ENCODE measurements at places on chromosomes 5 and 9.

DNA sequence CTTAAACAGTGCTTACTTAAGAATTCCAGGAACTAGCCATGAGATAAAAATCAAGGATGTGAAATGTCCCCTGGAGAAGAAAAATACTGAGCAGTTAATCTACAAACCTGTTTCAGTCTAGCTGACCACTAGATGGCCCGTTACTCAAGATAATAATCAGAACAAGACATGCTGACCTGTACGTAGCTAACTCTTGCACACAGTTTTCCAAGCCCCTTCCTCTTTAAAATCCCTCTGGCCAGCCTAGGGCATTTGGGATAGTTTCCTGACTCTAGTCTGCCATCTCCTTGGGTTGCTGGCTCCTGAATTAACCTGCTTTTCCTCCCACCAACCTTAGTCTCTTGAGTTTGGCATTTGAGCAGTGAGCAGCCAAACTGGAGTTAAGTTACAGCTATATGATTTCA, 59.2 kb upstream of the TRAF1 start:
- DNase-seq = peak; percentile 44

GRCh38 chr5:139871614-139872013, 76.0 kb downstream of the PSD2 start:
- DNase-seq = no peak

- no peak for DNase-seq
These were observed 105.7 kb upstream of the RAD23B start for GRCh38 chr9:107177243-107177839.

DNA sequence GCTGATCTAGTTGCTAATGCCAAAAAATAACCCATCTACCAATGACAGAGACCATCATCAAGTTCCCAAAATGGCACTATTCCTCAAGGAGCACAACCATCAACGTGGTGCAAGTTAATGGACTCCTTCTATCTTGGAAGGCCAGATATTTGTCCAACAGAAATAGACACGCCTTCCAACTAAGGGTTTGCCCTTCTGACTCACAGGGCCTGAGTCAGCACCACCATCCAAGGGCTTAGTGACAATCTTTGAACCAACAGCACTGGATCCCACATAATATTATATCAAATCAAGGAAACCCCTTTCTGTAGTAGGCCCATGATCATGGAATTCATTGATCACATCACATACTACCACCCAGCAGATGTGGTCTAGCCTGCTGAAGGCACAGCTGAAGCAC, 84.3 kb downstream of the MED27 start:
- DNase-seq = no peak

DNA sequence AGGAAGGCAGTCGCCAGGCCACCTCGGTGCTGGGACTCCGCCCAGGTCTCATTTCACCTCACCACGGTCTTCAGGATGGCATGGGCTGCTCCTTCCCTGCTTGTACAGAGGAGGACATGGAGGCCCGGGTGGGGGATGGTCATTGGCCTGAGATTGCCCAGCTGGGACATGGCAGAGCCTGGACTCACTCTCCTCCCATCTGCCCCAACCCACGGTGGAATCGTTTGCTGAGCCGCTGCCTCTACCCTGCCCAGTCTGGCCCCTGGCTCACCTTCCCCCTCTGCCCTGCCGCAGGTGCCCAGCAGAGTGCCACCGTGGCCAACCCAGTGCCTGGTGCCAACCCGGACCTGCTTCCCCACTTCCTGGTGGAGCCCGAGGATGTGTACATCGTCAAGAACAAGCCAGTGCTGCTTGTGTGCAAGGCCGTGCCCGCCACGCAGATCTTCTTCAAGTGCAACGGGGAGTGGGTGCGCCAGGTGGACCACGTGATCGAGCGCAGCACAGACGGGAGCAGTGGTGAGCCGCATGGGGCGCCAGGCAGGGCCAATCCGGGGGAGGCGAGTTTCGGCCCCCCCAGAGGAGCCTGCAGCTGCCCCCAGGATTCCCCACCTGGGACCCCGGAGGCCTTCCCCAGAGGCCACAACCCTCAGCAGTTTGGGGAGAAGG, 36.7 kb downstream of the HK3 start:
- no peak for DNase-seq

GRCh38 chr9:131214876-131215275, 61.4 kb downstream of the FAM78A start:
- DNase-seq = no peak

- peak; percentile 60 for DNase-seq
These were observed 587 bp downstream of the MIER3 start for GRCh38 chr5:56951126-56951945.

DNA sequence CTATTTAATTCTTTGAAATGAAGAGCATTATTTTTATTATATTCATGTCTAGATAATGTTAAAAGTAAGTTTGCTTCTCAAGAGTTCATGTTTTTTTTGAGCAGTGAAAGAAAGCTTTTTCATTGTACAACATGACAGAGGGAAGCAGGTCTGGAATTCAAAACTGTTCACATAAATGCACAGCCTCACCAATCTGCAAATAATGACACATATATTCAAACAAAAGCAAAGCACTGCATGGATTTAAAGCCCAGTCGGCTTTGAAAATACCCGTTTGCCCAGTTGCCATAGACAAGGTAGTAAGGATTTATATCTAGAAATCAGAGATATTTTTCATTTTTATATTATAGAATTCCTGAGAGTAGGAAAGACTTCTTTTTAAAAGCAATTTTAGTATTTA, 201.8 kb downstream of the CD180 start:
- no peak for DNase-seq

DNA sequence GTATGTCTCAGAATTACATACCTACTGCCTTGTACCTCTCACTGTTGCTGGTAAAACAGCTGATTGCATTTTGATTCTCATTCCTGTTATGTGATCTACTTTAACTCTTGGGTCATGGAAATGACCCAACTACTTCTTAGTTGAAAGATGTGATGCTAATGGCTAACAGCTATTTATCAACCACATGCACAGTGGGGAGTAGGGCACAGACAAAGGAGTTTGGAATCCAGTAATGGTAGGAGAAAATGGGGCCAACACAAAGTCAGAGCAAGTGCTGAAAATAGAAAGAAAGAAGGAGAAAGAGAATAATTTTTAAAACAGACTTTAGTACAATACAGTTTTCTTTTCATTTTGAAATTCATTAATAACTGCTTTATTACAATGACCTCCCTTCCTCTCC, 241.0 kb downstream of the PTPRD start:
- no peak for DNase-seq

DNA sequence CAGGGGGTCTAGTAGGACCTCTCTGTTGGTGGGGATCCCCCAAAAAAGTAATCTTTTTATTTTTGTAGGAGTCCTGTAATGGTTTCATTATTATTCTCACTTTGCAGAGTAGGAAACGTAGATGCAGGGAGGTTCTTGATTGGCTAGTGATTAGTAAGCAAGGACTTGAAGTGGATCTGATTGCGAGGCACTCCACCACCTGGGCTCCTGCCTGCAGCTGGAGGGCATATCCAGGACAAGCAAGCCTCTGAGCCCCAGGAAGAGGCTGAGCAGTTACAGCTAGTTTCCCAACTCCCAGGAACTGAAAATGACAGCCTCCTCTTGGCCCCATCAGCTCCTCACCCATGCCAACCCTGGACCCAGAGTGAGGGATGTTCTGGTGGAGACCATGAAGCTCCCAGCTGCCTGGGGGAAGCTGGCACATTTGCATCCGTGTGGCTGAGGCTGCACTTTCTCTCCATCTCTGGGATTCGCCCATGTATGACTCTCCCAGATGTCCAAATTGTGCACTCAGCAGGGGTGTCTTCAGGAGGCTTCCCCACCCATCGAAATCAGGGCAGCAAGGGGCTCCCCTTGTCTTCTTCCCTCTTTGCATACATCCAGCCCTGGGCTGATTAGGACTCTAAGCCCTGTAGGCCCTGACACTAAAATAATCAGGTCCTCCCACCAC, 10.2 kb downstream of the KCNIP1 start:
- DNase-seq = no peak

DNA sequence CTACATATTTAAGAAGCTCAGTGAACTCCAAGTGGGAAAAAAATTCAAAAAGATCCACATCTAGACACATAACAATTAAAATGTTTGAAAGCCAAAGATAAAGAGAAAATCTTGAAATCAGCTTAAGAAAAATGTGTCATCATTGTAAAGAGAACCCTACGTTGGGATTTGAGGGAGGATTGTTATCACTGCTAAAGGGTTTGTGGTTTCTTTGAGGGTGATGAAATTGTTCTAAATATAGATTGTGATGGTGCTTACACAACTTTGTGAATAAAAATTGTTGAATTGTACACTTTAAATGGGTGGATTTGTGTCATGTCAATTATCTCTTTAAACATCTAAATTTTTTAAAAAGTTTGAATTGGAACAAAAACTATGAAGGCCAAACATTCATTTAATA, 92.2 kb upstream of the ADAMTS19 start:
- DNase-seq = no peak

DNA sequence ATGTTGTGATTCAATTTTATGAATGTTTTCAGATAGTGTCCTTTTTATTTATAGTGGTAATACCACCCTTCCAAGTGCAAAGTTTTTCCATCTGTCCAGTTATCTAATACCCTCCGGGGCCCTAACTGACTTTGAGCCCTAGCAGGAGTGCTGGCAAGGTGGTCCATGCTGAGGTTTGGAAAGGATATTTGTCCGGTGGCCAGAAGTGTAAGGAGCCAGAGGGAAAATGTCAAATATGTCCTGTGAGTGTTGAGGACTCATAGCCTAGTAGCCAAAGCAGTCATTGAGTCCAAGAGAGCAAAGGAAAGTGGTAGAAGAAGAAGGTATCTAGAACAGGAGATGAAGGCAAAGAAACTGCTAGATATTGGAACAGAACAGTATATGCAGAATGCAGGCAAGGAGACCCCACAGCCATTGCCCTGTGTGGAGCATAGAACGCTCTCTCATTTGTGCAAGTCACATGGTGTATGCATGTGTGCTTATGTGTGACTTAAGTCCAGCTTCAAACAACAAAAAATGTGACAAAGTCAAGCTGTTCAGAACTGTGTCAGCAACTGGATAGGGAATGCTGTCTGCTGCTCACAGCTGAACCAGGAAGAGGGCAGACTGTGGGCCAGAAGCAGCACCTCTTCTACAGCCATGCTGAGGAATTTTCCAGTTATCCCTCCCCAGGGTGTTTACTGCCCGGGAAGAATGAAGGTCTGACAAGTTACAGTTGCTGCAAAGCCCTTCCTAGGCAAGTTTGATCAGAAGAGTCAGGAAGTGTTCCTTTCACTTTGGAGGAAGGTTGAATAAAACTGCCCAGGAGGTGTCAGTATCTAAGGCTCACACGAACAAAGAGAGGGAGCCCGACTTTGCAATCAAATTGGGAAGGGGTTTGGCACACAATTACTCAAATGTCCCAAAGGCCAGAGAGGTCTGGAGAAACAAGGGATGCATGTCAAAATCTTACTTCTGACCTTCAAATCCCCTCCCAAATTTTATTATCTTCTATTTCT, 463.3 kb upstream of the DMAC1 start:
- no peak for DNase-seq

GRCh38 chr5:171521219-171521633, 101.8 kb downstream of the FGF18 start:
- DNase-seq = no peak

DNA sequence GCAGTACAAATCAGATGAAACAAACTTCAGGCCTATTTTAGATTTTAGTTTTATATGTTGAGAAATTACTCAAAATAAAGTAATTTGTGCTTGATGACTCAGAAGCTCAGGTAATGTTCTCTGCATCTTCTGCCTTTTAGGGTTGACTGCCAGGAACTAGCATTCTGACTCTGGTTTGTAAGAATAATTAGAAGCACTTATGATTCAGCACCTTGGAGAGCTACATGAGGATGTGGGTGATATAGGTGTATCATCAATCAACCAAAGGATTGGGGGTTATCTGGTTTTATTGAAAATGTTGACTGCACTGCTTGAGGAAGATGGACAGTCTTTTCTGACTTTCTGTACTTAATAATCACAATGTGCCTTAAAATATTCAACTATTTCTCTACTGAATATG, 118.7 kb upstream of the SGCD start:
- DNase-seq = no peak

DNA sequence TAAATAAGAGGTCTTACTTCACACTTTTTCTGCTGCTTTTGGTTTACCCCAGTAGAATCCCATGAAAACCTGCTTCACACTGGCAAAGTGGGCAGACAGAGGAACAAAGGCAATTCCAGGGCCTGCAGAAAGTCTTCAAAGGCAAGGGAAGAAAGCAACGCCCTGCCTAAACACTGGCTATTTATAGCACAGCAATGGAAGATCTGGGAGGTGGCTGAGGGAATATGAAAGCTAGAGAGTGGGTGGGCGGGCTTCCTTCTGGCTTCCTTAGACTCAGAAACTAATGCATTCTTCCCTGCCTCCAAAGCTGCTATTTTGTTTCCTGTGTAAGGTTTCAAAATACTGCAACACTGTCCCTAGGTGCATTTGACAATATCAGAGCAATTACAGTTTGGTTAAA, 46.8 kb downstream of the ELAVL2 start:
- peak; percentile 46 for DNase-seq

DNA sequence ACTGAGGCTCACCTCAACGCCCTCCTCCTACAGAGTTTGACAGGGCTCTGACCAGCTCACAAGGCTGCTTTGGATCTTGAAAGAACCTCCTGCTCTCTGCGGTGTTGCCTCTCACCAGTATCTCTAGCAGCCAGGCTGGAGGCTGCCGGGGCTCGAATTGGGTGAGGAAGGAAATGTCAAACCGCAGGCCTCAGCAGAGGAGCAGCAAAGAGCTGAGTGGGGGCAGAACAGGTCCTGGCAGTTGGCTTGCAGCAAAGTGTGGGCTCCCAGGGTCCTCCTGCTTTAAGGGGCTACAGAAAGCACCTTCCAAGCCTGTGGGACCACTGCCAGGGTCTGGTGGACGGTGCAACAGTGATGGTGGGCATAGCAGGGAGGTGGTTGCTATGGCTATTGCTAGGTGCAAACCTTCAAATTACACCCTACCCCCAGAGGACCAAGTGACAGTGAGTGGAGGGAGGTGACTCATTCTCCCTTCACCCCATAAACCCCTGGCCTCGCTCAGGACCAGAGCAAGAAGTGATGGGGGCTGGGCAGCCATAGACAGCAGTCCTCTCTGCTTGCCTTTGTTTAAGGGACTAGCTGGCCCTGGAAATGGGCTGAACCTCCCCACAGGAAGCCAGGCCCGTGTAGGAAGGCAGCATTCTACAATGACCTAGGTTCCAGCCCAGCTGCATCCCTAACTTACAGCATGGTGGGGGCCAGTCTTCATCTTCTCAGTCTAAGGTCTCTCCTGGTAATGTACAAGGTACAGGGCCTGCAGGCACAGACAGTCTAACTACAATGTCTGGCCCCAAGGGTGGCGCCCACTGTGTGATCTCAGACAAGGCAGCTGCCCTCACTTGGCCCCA, 18.7 kb downstream of the LCP2 start:
- no peak for DNase-seq

- DNase-seq = no peak
These were observed 1187.1 kb upstream of the WWC1 start for GRCh38 chr5:167104351-167104750.
